ENCODE measurements at places on chromosomes 1 and 21.

- DNase-seq, result no peak
Observed at GRCh38 chr1:197984289-197984688, 67.1 kb downstream of the LHX9 start.

GRCh38 chr1:48261881-48262400 is 39.4 kb downstream of the SLC5A9 start:
- no peak for DNase-seq

DNA sequence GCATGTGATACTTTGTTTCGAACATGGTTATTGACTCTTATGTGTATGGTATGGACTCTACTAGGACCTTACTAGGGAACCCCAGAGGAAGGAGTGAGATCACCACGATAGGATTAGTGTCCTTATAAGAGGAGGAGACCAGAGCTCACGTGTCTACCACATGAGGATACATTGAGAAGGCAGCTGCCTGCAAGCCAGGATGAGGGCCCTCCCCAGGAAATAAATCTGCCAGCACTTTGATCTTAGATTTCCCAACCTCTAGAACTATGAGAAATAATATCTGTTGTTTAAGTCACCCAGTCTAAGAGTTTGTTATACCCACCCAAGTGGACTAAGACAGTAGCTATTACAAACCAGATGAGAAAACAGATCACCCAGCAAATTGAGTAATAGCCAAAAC is 559.3 kb upstream of the USP24 start:
- no peak for DNase-seq

GRCh38 chr1:58764294-58764978 is 19.4 kb downstream of the JUN start:
- no peak for DNase-seq

DNA sequence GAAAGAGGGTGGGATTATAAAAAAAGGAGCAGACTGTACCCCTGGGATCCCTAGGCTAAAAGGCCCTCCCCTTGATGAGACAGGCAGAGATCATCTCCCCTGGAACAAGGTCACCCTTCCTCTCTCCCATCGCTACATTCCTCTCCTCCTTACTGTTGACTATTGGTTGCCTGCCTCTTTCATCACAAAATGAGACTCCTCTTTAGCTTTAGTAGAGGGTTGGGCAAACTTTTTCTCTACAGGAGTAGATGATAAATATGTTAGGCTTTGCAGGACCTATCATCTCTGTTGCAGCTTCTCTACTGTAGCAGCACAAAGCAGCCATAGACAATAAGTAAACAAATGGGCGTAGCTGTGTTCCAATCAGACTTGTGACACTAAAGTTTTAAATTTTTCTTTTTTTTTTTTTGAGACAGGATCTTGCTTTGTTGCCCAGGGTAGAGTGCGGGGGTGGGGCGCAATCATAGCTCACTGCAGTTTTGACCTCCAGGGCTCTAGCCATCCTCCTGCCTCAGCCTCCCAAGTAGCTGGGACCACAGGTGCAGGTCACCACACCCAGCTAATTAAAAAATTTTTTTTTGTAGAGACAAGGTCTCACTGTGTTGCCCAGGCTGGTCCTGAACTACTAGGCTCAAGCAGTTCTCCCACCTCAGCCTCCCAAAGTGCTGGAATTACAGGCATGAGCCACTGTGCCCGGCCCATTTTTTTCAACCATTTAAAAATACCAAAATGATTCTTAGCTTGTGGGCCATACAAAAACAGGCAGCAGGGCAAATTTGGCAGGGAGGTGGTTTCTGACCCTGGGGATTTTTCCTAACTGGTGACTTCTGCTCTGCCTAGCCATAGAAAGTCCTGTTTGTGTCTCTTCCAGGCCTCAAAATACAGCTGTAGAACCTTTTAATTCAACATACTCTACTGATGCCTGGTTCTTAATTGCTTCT is 15.1 kb downstream of the MCL1 start:
- DNase-seq, result no peak

GRCh38 chr1:204081791-204082513 is 9.0 kb downstream of the SOX13 start:
- DNase-seq, result no peak

DNA sequence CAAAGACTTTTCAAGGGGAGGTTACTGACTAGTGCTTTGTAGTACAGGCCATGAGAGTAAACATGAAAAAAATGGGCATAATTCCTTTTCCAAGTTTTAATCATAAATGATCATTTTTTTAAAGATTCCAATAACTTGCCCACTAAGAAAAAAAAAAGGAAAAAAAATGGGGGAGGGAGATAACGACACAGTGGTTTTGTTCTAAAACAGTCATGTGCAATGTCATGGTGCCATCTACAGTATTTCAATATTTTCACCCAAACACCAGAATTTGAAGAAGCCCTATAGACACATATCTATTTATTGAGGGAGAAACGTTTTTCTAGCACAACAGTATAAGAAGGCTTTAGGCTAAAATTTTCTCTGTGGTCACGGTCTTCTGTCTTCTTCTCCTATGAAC is 250.2 kb downstream of the LTN1 start:
- DNase-seq, result no peak

GRCh38 chr1:27444632-27445031 is 45.3 kb downstream of the WASF2 start:
- DNase-seq, result no peak

DNA sequence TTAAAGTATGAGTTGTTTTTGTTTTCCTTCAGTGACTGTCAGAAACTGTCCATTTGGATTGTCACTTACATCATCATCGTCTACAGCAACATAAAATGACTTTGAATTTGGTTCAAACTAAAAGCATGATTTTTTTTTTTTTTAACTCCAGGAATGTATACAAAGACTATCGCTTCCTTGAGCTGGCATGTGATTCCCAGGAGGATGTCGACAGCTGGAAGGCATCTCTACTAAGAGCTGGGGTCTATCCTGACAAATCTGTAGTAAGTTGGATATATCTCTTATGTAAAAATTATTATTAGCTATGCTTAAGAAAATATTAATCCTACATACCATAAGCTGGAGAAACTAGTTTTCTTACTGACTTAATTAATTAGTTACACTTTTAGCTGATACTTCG is 111.9 kb upstream of the C1orf105 start:
- no peak for DNase-seq

GRCh38 chr1:53735681-53736080 is 3.3 kb downstream of the GLIS1 start:
- DNase-seq, result no peak

GRCh38 chr1:3669421-3669821 is 17.1 kb downstream of the TP73 start:
- DNase-seq, result no peak

- no peak for DNase-seq
Observed at GRCh38 chr1:55584526-55585401, 369.6 kb upstream of the USP24 start.

All from stimulated activated CD4-positive, alpha-beta T cell treated with anti-CD3 and anti-CD28 coated beads, Interleukin-1b, Interleukin-23, amount 100 ng/mL, for 4 hours (primary cell).